Central memory CD4-positive, alpha-beta T cell (primary cell): ENCODE measurements at places on chromosomes 4 and X.
A peak's percentile ranks its signal among the peaks of the same experiment; 100 is the strongest.

DNA sequence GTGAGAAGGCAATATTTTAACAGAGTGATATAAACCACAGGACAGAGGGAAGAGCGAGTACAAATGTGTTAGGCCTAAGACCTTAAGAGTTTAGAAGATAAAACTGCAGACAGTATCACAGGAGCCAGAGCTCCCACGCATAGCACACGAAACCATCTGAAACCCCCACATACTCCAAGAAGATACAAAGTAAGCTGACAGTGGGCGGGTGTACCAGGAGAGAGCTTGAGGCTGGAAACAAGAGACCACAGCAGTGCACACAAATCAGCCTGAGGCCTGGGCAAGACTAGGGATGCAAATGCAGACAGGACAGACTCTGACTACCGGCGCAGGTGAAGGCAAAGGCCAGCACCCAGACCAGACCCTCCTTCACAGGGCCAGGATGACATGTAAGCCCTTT lies 54.1 kb upstream of the ARHGAP24 start:
- no peak for DNase-seq

DNA sequence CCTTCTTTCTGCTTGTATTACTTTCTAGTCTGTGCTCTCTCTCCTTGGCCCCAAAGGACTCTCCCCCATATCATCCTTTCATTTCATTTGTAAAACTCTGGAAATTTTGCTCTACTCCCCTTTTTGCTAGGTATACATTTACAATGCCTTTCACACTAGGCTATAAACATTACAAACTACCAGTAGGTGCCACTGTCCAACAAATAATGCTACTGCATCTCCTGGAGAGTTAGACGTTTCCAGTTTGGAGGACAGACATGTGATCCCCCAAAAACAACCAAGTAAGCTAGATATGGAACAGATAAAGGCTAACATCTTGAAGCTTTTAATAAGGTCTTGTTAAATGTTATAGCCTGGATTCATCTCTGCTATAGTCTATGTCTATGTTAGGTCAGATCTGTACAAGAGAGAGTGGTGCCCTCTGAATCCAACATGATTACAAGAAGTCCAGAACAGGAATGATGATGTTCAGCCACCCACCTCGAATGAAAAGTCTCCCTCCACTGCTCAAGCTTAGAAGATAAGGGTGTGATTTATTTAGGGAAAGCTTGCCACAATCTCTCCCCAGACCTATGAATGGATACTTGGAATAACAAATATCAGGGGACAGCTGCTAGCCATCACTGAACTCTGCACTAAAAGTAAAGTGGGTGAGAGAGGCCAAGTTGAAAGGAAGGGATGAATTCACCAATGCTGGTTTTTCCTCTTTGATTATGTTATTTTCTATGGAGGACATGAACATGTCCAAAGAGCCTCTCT lies 14.3 kb downstream of the CBR4 start:
- DNase-seq: no peak

- no peak for DNase-seq
Measured at GRCh38 chrX:129125122-129125914, 398.0 kb downstream of the SMARCA1 start.

DNA sequence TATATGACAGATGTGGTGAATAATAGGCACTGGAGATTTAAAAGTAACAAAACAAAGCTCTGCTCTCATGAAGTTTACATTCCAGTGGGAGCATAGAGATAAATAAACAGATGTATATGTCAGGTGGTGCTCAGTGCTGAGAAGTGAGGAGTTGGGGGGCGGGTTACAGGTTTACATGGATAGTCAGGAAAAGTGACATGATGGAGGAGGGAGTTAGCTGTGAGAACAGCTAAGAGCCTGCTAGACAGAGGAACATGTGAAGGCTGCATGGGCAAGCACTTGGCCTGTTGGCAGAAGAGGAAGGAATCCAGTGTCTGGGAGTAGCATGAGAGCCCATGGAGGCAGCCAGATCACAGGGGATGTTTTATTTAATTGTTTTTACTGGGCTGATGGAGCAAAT lies 10.2 kb upstream of the TMEM156 start:
- no peak for DNase-seq

- no peak for DNase-seq
Measured at GRCh38 chr4:159764343-159764952, 661.6 kb downstream of the RAPGEF2 start.

GRCh38 chrX:46850771-46851170 lies 13.9 kb downstream of the RP2 start:
- DNase-seq: no peak

DNA sequence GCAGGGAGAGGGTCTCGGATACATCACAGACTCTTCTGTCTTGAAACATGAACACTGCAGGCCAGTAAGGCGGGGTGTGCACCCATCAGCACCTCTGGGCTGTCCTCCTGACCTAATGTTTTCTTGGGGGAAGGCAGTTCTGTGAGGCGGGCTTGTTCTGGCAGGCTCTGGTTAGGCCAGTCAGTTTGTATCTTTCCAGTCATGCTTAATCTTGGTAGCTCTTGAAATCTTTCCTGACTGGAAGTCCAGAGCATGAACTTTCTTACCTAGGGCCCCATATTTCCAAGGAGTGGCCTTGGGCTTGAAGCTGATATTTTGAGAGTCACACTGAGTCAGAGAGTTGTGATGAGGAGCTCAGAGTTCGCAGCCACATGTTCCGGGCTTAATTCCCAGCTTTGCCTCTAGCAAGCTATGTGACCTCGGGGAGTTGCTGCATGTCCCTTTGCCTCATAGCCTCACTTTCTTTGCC lies 54.2 kb upstream of the RASSF6 start:
- DNase-seq: no peak

DNA sequence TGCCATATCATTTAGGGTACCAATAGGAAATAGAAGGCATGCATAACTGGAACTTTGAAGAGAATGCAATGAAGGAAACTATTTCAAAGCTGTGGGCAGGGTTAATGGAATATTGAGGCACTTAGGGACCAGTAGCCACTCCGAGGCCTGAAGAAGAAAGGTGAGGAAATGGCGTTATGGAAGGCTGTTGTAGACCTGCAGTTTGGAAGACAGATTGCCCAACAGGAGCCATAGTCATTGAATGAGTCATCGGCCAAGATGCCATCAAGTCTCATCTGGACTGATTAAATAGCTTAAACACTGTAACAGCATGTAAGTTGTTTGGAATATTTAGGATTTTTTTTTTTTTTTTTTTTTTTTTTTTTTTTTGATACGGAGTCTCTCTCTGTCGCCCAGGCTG lies 11.6 kb downstream of the CXCL13 start:
- no peak for DNase-seq

- DNase-seq: no peak
Measured at GRCh38 chr4:42151568-42152506, 618 bp downstream of the BEND4 start.

GRCh38 chrX:153726286-153727122 lies 1.8 kb downstream of the ABCD1 start:
- DNase-seq: peak; percentile 41

- DNase-seq: no peak
Measured at GRCh38 chr4:169859366-169860216, 101.8 kb upstream of the HPF1 start.

DNA sequence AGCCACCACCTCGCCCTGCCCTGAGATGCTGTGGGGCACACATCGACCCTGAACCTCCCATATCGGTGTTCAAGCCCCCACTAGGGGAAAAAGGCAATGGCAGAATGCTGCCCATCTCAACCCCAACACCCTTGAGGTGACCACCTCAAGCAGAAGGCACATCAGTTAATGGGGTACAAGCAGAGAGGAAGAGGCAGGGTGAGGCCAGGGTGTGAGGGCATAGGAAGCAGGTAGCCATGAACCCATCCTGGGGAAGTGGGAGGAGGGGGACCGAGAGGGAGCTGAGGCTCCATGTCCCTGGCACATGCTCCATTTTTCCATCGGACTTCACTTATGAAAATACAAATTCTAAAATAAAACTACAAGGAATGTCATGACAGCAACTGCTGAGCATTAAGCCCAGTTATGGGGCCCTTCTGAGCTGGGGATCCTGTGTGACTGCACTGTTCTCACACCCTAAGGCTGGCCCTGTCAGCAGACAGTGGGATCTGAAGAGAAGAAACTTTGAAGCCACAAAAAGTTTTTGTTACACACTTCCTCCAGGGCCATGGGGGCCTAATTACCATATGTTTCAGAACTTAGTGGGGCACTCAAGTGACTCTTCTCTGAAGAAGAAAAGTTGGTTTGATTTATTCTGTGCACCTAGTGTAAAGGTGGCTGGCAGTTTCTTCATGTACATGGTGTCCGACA lies 68.2 kb upstream of the FAM241A start:
- DNase-seq: no peak

DNA sequence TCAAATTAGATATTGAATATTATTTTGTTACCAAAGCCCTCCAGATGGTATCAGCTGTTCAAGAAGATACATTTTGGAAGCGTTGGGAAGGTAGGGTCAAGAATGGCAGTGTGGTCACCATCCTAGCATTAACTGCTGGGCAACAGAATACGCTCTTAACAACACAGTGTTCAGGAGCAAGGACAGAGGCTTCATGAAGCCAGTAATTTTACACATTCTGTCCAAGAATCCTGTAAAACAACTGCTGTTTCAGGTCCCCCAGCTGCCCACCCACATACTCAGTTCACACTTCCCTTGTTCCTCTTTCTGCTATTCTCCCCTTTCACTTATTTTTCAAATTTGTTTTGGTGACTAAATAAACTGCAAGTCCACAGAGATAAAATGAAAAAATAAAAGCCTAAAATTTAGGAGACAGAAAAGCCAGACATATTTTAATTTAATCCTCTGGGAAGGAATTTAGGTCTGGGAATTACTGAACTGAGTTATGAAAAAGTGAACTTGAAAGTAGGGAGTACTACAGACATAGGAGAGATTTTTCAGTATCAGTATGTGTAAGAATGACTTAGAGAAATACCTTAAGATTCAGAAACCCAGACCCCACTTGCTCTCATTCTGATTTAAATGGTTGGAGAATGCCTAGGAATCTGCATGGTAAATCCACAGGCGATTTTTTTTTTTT lies 406.7 kb downstream of the MAPK10 start:
- no peak for DNase-seq

DNA sequence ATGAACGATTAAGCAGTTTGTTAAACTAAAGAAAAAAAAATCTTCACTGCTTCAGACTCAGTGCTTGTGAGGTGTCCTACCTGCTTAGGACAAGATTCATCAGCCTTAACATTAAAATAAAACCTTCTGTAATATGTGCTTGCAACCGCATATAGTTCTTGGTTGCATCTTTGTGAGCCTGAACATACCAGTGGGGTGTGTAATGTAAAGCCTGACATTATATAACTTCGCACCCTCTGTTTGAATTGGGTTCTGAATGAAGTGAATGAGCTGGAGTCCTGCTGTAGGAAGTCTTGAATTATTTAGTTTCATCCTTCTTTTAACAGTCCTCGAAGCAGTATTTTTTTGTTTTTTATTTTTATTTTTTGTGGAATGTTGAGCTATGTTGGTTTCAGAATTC lies 3.1 kb downstream of the KDM6A start:
- no peak for DNase-seq

DNA sequence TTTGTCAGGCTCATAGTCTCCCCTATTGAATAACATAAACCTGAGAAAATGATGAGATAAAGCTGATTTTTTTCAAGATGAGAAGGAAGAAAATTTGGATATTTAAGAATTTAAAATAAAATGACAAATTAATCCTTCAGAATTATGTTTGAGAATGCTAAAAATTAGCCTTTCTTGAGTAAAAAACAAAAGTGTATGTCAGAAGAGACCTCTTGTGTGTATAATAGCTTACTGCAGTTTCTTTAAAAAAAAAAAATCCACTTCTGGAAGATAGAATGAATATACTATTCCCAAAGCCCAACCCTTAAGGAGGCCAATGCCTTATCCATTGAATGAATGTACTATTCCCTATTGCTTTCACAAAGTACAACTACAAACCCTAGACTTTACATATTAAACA lies 281.8 kb downstream of the RAPGEF2 start:
- DNase-seq: no peak

DNA sequence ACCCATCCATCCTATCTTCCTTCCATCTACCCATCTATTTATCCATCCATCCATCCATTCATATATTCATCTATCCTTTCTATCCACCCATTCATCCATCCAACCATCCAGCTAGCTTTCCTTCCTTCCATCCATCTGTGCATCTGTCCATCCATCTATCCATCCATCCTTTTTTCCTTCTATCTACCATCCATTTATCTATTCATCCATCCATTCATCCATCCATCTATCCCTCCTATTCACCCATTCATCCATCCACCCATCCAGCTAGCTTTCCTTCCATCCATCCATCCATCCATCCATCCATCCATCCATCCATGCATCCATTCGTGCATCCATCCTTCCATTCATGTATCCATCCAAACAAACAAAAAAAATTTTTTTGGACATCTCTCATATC lies 118.8 kb downstream of the PSAPL1 start:
- DNase-seq: no peak

DNA sequence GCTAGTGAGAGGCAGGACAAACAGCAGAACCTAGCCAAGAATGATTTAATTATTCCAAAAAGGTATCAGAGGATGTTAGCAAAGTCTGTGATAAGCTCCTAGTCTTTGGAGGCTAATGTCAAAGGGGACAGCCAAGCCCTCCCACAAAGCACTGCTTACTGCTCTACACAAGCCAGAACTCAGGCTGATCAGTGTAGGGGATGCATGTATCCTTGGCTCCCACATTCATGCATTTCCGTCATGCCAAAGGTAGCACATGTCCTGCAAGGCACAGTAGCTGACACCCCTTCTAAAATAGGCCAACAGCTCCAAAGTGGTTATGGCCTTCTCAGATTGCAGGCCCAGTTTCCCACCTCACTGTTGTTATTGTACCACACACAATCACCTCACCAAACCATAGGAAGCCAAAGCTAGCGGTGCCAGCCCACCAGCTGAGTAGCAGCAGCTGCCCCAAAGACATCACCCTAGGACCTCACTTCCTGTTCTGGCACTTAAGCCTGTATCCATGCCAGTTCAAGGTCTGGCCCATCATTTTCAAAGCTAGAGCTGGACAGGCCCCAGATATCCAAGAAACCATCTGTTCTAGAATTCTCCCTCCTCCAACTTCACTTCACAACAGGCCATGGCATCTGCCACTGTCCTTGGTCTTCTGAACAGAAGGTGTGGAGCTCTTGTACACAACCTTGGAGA lies 40.9 kb downstream of the TSPAN5 start:
- no peak for DNase-seq

- no peak for DNase-seq
Measured at GRCh38 chrX:129318375-129318774, 204.9 kb downstream of the SMARCA1 start.

- DNase-seq: no peak
Measured at GRCh38 chr4:8347660-8348059, 78.1 kb downstream of the HTRA3 start.

- no peak for DNase-seq
Measured at GRCh38 chrX:125883169-125883568, 282.9 kb downstream of the DCAF12L2 start.
